Hippocampal formation (tissue), 2 donors: ENCODE measurements at places on chromosomes 7 and 10.
A peak's percentile ranks its signal among the peaks of the same experiment; 100 is the strongest.

GRCh38 chr10:119496273-119496672 is 46.2 kb downstream of the RGS10 start:
- no peak for DNase-seq

GRCh38 chr7:24251568-24251967 is 32.4 kb upstream of the NPY start:
- no peak for DNase-seq

GRCh38 chr7:113389112-113389646 is 270.8 kb upstream of the SMIM30 start:
- DNase-seq = no peak

DNA sequence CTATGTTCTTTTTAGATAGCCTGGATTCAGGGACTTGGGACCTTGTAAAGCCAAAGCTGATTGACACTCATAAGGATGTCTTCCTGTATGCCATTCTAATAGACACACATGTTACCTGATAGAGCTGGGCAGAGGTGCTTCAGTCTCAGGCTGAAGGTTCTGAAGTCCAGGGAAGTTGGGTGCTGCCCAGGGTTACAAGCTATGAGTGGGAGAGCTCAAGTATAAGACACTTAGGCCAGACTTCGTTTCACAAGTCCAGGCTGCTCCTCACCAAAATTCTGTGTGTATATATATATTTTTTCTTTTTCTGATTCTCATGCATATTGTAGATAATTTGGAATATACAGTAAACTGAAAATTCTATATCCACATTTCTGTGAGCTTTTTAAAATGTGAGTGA is 144.2 kb downstream of the HDAC9 start:
- DNase-seq = no peak

DNA sequence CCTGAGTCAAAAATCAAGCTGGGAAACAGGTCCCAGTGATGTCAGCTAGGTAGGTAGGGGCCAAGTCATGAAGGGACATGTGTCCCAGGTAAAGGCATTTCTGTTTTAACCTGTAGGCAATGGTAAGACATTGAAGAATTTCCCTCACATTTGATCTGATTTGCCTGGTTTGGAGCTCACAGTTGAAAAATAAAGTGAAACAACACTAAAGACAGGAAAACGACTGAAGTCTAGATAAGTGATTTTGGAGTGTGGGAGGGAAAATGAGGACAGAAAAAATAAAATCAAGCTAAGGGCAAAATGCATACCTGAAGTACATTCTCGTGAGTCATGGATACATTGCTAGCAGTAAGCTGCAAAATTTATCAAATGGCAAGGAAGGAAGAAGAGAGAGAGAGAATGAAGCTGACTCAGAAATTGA is 169.9 kb downstream of the SKIDA1 start:
- no peak for DNase-seq

- no peak for DNase-seq
Measured at GRCh38 chr7:108253275-108254044, 123.3 kb upstream of the LAMB4 start.

GRCh38 chr10:124341768-124342135 is 77.0 kb downstream of the OAT start:
- no peak for DNase-seq

DNA sequence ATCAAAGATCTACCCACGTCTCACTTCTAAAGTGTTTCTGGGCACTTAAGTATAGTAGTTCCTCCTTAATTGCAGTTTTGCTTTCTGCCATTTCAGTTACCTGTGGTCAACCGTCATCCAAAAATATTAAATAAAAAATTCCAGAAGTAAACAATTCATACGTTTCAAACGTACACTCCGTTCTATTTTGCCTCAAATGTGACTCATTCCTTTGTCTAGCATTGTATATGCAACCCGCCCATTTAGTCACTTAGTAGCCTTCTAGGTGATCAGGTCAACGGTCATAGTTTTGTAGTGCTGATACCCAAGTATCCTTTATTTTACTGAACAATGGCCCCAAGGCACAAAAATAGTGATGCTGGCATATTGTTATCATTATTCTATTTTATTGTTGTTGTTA is 33.8 kb downstream of the HGF start:
- no peak for DNase-seq

- DNase-seq = peak; percentile 47
Measured at GRCh38 chr7:1919539-1920265, 249.6 kb downstream of the ELFN1 start.

- no peak for DNase-seq
Measured at GRCh38 chr7:158387546-158387891, 200.1 kb downstream of the PTPRN2 start.

GRCh38 chr7:110373416-110373815 is 717.5 kb upstream of the LRRN3 start:
- DNase-seq = no peak

DNA sequence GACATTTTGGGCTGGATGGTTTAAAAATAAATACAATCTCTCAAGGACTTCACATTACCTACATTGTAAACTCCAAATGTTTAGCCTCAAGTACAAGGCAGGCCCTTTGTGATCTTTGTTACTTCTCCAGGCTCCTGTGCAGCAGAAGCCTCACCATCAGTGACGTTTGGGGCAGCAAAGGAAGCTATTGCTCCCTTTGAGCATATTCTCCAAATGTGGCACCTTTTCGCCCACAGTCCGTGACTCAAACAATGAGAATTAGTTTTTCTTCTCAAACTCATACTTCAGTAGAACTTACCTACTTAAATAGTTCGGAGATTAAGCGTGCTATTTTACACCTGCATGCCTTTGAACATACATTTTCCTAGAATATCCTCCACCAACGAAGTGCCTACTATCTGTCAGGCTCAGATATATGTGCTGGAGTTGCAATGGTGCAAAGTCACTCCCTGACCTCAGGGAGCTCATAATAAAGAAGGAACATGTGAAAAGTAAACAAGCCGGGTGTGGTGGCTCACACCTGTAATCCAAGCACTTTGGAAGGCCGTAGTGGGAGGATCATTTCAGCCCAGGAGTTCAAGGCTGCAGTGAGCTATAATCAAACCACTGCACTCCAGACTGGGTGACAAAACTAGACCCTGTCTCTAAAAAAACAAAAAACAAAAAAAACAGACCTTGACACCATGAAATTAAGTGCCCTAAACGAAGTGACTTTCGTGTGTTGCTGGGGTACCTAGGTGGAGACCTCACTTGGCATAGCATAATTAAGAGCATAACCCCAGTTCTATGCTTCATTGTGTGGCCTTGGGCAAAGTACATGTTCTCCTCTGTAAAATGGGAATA is 1.2 kb upstream of the ABCF2 start:
- no peak for DNase-seq

DNA sequence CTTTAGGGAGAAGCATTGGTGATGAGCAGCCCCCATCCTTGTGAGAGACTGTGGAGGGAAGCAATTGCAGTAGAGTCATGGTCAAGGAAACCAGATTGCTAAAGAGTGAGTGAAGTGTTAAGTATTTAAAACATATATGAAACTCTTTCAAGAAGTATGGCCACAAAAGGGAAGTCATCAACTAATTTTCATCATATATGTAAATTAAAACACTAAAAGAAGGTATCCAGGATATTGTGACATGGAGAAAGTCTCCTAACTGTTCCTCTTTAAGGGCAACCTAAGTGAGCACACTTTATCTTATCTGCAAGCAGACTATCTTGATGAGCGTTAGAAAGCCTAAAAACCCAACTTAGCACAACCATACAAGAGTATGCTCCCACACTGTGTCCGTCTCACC is 69.7 kb downstream of the CD36 start:
- DNase-seq = no peak

- DNase-seq = no peak
Measured at GRCh38 chr10:26197248-26197647, 19.3 kb upstream of the GAD2 start.

GRCh38 chr10:8778713-8779112 is 724.2 kb downstream of the GATA3 start:
- DNase-seq = no peak

GRCh38 chr10:124003481-124003870 is 89.9 kb downstream of the CHST15 start:
- DNase-seq = no peak
